Activated CD4-positive, alpha-beta T cell treated with anti-CD3 and anti-CD28 coated beads, Interleukin-2, amount 50 U/mL, for 1 hour (primary cell): ENCODE measurements at places on chromosomes 5 and 9.

GRCh38 chr9:131774636-131775035, 34.8 kb upstream of the RAPGEF1 start:
- no peak for DNase-seq

GRCh38 chr9:7033076-7034045, 275.6 kb downstream of the KDM4C start:
- DNase-seq = no peak

- DNase-seq = no peak
These were observed 53.4 kb downstream of the RNF145 start for GRCh38 chr5:159155960-159156359.

DNA sequence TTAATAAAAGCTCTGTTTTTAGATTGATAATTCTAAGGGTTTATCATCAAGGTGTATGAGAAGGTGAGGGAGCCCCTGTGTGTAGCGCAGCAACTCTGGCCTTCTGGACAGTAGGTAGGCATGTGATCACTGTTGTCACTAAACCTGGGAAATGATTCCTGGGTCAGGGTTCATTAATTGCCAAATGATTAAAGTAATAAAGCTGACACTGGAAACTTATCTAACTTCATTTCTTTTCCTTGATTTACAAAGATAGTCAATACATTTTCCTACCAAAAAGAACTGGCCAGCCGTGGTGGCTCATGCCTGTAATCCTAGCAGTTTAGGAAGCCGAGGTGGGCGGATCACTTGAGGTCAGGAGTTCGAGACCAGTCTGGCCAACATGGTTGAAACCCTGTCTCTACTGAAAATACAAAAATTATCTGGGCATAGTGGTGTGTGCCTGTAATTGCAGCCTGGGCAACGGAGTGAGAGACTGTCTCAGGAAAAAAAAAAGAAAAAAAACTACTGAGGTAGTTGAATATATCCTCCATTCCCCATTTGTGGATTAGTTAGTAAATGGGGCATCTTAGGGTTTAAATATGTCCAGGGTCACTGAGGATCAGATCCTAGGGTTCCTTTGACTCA, 2.4 kb downstream of the EHMT1 start:
- no peak for DNase-seq

DNA sequence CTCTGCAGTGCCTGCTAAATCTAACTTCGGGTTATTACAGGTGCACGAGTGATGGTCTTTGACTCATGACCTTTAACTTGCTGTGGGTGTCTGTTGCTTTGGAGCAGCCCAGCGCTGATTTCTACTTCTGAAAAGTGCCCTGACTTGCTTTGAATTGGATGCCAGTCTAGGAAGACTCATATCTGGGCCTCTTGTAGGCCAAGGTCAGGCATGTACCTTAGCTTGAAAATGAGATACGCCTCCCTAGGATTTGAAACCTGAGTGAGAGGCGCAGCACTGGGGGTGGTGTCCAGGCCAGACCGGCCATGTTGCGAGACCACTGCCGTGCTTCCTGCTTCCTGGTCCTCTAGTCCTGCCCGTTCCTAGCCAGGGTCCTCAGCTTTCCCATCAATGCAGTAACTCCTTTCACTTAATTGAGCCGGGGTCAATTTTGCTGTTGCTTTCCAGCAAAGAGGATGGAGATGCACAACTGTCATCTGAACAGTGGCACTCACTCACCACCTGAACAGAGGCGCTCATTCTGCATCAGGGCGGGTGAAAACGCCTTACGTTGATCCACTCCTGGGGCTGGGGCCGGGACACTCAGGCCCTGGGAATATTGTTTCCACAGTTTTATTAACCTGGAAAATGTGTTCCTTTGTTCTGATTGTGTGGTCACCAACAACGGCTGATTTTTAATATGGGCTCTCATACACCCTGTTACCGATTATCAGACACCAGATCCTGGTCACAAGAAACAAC, 14.3 kb downstream of the PCAT7 start:
- no peak for DNase-seq

DNA sequence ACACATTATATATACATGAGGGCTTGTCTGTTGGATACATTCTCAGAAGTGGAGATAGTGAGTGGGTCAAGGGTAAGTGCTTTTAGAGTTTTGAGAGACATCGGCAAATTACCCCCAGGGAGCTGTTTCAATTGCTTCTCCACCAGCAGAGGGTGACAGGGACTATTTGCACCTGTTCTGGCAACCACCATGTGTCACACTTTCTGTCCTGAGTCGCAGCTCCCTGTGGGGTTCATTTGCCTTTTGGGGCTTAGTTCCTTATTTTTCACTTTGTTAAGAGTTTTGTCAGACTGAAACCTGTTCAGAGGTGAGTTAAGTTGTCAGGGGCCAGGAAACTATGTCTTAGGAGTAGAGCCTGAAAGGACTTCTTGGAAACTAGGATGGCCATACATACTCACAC, 20.1 kb upstream of the SLC36A1 start:
- DNase-seq = no peak

DNA sequence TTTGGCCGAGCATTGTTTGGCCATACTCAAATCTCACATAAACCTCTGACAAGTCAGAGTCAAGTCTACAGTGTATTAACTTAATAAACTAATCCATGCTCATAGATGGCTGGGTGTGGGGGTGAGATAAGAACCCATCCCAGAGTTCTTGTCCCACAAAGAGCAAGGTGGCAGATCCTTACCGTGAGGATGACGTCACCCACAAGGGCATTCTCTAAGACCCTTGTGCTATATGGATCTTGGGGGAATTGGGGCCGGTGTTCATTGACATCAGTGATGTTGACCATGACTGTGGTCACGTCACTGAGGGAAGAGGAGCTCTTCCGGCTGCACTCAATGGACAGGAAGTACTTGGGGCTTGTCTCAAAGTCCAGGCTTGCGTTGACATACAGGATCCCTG, 62.1 kb downstream of the FAT2 start:
- DNase-seq = no peak

- DNase-seq = no peak
These were observed 63.1 kb upstream of the TTC23L start for GRCh38 chr5:34775886-34776285.

DNA sequence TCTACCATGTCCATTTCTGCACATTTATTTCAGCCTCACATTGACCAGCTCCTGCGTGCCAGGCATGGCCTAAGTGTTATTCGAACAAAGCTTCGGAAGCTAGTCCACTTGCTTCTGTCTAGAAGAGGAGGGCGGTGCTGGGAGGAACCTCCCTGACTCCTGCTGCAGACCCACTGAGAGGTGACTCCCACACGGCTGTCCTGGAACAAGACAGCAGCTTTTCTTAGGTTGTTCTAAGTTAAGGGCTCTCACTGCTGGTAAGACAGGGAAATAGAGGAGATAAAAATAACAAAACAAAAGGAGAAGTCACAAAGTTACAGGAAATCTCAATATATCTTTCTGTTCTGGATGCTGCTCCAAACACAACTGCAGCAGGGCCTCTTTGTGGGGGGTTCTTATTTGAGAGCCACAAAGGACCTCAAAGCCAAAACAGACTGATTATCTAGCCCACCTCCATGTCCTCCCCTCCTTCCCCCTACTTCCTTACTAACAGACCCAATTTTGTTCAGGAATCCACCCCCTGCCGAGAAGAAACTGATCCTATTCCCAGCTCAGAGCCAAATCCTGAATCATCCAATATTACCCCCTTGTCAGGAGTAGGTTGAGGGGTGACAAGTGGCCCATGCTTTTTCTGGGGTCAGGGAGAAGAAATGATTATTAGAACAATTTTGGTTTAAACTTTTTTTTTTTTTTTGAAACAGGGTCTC, 28.4 kb upstream of the KCNIP1 start:
- DNase-seq = no peak

DNA sequence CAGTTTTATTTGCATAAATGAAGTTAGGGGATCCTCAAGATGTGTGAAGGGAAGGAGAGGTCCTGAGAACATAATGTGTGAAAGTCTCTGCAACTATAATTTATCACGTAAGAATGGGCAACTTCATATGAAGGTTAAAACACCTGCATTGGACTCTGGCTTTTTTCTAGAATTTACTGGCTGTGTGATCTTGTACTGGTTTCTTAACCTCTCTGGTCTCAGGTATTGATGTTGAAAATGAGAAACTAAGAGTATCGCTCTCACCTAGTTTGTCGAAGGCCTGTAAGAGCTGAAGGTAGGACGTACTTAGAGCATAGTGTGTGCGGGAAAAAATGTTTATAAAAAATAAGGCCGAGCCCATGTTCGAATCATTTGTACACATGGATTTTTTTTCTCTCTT, 280.5 kb downstream of the ICE1 start:
- no peak for DNase-seq

GRCh38 chr5:142110046-142110531, 1.5 kb downstream of the NDFIP1 start:
- no peak for DNase-seq

- DNase-seq = no peak
These were observed 172.7 kb downstream of the TRIM32 start for GRCh38 chr9:116859763-116860162.
